NCI-H1930 (cell line): ENCODE measurements at places on chromosomes 12 and 14.

DNA sequence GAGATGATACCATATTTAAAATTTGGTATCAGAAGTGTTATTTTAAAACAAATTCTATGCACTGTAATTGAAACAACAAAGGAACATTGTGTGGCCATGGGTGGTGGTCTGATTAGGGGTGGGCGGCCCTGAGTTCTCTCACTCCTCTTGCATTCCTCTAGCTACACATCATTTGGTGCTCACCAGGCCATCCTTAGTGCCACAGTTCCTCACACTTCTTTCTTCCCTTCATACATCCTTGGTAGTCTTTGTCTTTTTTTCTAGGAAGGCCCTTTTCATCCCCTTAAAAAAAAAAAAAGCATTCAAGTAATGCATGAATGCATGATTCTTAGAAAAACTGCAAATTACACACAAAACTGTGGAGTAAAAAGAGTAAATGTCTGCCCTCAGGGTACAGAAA is 2.4 kb upstream of the MANSC4 start:
- DNase-seq: no peak

- no peak for DNase-seq
These were observed 10.5 kb downstream of the MLXIP start for GRCh38 chr12:122089077-122089476.

- DNase-seq: no peak
These were observed 40.2 kb upstream of the PZP start for GRCh38 chr12:9248435-9248834.

DNA sequence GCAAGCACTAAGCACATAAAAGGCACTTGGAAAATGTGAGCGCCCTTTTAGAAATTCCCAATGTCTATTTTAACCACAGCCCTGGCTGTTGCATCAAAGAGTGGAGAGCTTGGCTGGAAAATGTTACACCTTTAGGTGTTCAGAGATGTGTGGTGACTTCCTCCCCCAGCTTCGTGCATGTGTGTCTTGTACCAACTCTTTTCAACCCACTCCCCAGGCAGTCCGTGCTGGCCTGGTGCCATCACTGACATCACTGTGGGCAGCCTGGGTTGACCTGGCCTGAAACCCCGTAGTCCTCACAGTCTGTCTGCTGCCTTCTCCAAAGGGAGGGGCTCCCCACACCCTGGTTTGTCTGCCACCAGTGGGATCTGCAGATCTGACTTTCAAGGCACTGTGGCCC is 101.8 kb downstream of the SCARB1 start:
- no peak for DNase-seq

- DNase-seq: no peak
These were observed 76.9 kb downstream of the ATF7IP start for GRCh38 chr12:14442221-14442881.

DNA sequence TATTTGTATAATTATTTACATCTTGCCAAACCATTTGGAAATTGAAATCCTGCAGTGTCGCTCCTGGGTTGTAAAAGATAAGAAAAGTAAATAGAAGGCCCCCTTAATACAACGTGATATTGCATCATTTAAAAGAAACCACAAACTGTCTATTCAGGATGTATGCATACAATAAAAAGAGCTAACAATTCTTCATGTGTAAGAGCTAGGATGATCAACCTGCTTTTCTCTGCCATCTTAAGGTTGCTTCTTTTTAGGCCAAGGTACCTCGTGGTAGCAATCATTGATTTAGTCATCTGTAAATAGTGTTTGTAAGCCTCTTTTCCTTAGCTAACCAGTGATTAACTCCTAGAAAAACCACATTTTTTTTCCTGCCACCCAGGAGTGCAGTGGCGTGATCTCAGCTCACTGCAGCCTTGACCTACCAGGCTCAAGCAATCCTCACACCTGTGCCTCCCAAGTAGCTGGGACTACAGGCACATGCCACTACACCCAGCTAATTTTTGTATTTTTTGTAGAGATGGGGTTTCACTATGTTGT is 3.3 kb upstream of the USP44 start:
- DNase-seq: no peak

DNA sequence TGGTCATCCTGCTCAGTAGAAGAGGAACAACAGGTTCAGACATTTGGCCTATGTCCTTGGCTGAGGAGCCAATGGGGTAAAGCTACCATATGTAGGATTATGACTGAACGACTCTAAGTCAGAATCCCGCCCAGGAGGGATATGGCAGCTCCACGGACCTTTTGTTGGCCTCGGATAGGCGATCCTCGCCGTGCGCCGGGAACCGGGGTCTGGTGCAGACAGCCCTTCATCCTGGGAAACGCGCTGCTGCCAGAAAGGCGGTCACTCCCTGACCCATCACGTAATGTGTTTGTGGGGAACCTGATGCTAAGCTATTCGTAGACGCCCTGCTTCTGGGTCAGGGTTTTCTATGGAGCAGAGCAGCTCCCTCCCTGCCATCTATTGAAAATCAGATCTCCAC is 178.9 kb upstream of the ALG10B start:
- no peak for DNase-seq

DNA sequence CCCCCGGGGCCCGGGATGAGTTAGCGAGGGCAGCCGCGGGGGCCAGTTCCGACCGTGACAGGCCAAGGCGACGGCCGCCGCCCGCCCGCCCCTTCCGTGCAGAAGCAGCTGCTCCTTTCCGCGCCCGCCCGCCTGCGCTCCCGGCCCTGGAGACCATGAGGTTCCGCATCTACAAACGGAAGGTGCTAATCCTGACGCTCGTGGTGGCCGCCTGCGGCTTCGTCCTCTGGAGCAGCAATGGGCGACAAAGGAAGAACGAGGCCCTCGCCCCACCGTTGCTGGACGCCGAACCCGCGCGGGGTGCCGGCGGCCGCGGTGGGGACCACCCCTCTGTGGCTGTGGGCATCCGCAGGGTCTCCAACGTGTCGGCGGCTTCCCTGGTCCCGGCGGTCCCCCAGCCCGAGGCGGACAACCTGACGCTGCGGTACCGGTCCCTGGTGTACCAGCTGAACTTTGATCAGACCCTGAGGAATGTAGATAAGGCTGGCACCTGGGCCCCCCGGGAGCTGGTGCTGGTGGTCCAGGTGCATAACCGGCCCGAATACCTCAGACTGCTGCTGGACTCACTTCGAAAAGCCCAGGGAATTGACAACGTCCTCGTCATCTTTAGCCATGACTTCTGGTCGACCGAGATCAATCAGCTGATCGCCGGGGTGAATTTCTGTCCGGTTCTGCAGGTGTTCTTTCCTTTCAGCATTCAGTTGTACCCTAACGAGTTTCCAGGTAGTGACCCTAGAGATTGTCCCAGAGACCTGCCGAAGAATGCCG is 699 bp downstream of the MGAT2 start:
- DNase-seq: peak; percentile 27
